ENCODE measurements at places on chromosomes 12 and 14.

DNA sequence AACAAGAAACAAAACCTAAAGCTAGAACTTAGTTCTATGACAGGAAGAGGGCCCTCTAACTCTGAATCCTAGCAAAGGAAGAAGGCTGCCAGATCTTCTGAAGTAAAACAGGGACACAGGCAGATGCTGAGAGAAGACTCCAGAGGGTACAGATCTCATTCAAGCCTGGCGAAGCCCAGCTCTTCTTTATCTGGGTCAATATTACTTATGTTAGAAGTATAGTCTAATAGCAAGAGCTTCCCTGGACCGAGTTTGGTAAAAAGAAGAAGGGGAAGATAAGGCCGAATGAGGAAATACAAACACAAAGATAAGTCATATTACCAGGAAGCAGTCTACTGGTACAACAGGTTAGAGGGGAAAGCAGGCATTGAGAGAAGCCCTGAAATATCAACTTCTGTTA lies 79.9 kb upstream of the CCDC91 start:
- no peak for DNase-seq

- no peak for DNase-seq
Observed at GRCh38 chr14:100400115-100400514, 77.0 kb downstream of the SLC25A47 start.

DNA sequence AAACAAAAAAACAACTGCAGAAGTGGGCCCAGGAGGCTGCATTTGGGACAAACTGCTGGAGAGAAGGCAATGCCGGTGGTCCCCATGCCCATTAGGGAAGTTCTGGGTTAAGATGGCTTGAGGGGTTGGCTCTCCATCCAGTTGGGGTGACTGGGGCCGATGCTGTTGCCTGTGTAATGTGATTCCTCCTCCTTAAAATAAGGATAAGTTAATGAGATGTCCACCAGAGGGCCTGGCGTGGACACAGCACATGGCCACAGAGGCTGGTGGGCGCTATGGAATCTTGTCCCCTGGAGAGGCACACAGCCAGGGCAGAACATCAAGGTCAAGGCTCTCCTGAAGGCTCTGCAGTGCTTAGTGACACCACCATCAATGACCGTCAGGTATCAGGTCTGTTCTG lies 1.0 kb upstream of the TESC start:
- DNase-seq = no peak

GRCh38 chr14:91706996-91707395 lies 24.9 kb downstream of the CATSPERB start:
- DNase-seq = no peak

DNA sequence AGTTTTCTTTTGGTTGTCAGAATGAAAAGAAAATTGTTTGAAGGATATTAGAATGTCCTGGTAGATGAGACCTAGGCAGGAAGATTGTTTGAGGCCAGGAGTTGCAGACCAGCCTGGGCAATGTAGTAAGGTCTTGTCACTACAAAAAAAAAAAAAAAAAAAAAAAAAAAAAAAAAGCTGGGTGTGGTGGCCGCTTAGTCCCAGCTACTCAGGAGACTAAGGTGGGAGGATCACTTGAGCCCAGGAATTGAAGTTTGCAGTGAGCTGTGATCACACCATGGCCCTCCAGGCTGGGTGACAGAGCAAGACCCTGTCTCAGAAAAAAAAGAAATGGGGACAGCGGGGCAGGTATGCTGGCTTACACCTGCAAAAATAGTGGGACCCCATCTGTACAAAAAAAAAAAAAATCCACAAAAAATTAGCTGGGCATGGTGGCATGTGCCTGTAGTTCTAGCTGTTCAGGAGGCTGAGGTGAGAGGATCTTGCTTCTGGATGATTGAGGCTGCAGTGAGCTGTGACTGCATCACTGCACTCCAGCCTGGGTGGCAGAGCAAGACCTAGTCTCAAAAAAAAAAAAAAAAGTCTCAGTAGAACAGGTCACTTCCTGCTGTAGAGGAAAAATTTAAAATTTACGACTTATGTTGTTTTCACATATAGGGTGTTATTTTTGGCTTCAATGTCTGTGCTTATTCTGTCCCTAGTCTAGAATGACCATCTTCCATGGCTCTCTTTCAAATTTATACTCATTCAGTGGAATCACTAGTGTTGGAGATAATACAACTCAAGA lies 70.7 kb downstream of the PPHLN1 start:
- DNase-seq = no peak

DNA sequence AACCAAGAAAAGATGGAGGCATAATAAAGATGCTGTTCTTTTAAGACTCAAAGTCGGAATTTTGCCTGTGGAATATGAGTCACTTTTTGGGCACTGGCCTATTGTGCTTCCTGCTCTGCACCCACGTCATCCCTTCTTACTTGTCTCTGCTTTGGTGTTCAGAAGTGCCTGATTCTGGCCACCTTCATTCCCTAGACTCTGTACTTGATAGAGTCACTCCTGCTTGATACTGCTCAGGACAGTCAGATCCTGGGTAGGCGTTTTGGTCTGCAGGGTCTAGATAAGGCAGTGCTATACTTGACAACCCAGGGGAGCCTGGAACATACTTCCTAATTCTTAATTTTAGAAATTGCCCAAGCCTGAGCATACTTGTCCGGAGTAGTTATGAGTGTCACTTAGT lies 1.9 kb downstream of the LRRK2 start:
- DNase-seq = peak; percentile 56

DNA sequence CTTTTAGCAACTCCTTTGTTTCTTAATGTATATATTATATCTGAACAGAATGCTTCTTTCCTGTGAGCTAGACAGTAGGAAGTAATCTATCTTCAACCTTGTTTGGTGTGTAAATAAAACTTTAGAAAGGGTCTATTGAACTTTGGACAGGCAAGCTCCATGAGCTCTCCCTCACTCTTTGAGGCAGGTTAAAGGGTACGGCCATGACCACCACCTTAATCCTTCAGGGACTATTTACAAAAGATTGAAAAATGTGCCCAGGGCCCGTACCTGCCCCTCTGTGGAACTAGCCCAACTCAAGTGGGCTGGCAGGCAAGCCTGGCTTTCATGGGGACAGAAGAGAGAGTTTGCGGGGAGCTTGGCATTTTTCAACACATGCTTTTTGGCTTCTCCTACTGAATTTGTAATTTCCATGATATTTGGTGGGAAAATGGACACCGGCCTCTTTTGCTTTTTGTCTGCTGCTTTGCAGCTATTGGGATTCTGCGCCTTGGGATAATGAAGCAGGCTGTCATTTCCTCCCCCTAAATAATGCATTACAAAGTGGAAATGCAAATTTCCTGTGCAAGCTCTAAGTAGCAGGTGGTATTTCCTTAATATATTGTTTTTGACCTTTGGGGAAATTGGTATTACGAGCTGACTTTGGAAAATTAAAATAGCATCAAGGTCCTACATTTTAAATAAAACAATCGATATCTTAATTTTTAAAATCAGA lies 106.0 kb downstream of the HMGA2 start:
- no peak for DNase-seq

DNA sequence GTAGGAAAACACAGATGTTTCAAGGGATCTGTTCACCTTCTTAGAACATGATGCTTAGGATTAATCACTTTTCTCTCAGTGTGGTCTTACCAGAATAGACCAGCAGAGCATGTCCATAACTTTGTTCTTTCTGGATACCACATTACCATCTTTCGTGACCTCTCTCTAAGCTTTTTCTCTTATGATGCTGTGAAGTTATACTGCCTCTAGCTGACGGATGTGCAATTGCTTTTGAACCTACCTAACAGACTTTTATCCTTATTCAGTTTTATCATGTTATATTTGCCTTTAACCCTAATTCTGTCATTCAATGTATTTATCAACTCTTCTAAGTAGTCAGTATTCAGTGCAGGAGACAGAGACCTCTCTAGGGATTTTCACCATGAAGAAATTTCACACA lies 246.7 kb downstream of the DACT1 start:
- no peak for DNase-seq

DNA sequence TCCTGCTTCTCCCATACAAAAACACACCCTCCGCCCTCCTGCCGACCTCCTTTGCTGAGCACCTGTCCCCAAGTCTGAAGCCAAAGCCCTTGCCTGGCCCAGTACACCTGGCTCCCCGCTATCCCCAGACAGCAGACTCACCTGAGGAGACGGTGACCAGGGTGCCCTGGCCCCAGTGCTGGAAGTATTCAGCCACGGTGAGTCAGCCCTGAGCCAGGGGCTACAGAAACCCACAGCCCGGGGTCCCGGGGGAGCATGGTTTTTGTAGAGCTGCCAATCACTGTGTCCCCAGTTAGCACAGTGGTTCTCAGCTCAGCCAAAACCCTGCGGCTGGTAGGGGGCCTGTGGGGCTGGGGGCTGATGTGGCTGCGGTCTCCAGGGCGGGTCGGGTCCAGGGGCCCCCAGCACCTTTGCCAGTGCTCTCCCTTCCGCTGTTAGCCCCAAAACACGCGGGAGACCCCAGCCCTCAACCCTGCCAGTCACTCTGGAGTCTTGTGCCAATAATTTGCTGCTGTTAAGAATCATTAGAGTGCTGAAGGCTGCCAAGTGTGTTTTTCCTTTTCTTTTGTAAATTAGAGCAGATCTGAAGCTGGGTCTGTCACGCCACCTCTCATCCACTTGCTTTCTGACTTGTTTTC lies 339.0 kb downstream of the TMEM121 start:
- DNase-seq = no peak

DNA sequence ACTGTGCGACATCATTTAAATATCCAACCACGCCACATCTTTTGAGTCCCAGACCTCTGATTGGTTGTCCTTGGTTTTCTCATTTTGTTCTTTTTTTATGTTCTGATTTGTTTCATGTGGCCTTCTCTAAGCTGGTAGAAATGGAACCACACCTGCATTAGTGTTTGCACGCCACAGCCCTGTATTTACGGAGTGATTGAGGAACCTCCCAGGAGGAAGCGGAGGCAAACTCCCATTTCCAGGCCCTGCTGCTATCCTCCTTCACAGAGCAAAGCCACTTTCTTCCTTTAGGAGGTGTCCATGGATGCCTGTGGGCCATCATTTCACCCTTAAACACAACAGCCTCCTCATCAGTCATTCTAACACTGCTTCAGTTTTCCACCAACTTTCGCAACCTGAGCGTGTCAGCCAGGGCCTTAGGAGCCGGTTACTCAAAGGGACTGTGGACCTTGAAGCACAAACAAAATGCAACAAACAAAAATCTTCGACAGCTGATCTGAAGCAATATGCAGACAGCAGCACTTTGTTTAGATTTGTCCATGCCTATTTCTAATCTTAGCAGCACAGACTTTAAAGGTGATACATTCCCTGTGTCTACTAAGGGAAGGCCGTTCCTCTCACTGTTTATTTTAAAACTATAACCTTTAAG lies 1258.1 kb upstream of the TMEM132C start:
- DNase-seq = no peak

DNA sequence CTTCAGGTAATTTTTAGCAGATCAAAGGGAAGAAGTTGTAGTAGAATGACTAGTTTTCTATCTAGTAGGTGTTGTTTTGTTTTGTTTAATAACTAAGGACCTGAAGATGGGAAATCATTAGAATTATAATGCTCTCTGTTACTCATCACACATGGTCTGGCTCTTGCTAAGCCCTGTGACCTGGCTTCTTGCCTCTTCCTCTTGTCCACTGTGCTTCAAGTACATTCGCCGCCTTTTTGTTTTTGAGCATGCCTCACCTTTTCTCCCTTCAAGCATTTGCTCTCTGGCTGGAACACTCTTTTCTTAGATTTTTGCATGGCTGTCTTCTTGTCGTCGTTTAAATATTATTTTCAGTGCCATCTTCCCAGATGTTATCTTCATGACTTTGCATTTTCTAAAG lies 47.7 kb downstream of the DAAM1 start:
- DNase-seq = no peak

DNA sequence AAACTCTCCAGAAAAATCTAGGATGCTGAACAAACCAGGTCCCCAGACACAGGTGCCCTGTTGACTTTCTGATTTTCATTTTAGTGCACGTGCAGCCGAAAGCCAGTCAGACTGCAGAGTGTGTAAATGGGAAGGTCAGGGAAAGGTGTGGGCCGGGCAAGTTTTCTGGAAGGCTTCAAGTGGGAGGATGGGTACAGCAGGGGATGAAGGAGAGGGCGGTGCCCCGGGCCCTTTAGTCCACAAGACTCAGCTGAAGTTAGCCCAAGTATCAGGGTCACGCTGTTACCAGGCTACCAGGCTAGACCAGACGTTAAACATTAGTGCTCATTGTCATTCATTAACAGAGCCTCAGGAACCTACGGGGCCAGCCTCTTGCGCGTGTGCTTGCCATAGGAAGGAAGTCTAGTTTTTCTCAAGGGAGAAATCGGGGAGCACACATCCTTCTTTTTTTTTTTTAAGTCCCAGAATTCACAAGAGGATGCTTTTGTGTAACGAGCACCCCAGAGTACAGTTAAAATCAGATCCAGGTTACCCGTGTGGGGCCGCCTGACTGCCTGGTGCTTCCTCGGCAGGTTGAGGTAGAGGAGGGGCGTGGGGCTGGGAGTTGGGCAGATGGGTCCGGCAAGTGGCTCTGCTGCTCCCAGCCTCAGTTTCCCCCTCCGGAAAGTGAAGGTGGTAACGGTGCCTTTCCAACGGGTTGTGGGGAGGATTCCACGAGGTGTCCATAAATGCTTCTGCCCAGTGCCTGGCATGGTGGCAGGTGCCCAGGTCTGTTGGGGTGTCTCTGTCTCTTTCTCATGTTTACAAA lies 19.1 kb downstream of the BCL7A start:
- DNase-seq = no peak

Data from NCI-H226 (cell line).